Skeletal muscle tissue (tissue), 5 donors: ENCODE measurements at places on chromosomes 5 and 9. TPM values are rescaled to one million over a fixed set of nuclear protein-coding genes. Genes with fewer than 3 reads are reported as not detected.

Gene TAS2R1
- not detected for total RNA-seq

Gene LCNL1
- total RNA-seq = under 0.01 TPM

Gene CEP72
- total RNA-seq = 5.2 TPM

Gene CARTPT
- not detected for total RNA-seq

Gene PALM2AKAP2
- total RNA-seq = 24.0 TPM

Gene SLC6A19
- total RNA-seq = under 0.01 TPM

Gene PCDHA10
- total RNA-seq = under 0.01 TPM

Gene HTR1A
- not detected for total RNA-seq

Gene TXNDC8
- not detected for total RNA-seq

Gene IGFBPL1
- 1.0 TPM for total RNA-seq

Gene OR1Q1
- total RNA-seq = not detected

Gene ASPN
- total RNA-seq = 213 TPM

Gene SLCO4C1
- 1.0 TPM for total RNA-seq

Gene SGCD
- 73.6 TPM for total RNA-seq

Gene RHOBTB3
- total RNA-seq = 640 TPM

Gene EPB41L4B
- total RNA-seq = 6.8 TPM

Gene AGXT2
- total RNA-seq = not detected

Gene SVEP1
- 46.4 TPM for total RNA-seq

Gene TUSC1
- 9.9 TPM for total RNA-seq

Gene ADAMTS6
- total RNA-seq = 2.6 TPM

Gene GNA14
- total RNA-seq = 3.7 TPM

Gene ANKRD31
- under 0.01 TPM for total RNA-seq

Gene MSANTD3
- total RNA-seq = 15.7 TPM

Gene SMIM32
- total RNA-seq = under 0.01 TPM

Gene GOLGA1
- total RNA-seq = 11.0 TPM

Gene TAF1L
- not detected for total RNA-seq

Gene TNC
- 30.8 TPM for total RNA-seq

Gene LPAR1
- total RNA-seq = 45.9 TPM

Gene ARHGEF37
- total RNA-seq = 2.1 TPM

Gene PCDHGB2
- 2.1 TPM for total RNA-seq

Gene DND1
- not detected for total RNA-seq

Gene MXD3
- 5.7 TPM for total RNA-seq

Gene CDX1
- not detected for total RNA-seq

Gene LEAP2
- total RNA-seq = 2.1 TPM

Gene OR1J2
- not detected for total RNA-seq

Gene CD14
- 39.7 TPM for total RNA-seq

Gene MARCHF11
- 1.0 TPM for total RNA-seq

Gene COL15A1
- 178 TPM for total RNA-seq

Gene SLC36A1
- total RNA-seq = 8.9 TPM

Gene SPATA31C1
- not detected for total RNA-seq

Gene HEXB
- total RNA-seq = 42.3 TPM

Gene NMRK1
- total RNA-seq = 6.8 TPM

Gene SEPTIN8
- 28.7 TPM for total RNA-seq

Gene IL9
- not detected for total RNA-seq

Gene NFIB
- 95.0 TPM for total RNA-seq

Gene MARCOL
- not detected for total RNA-seq

Gene BICD2
- total RNA-seq = 29.2 TPM

Gene PCDHB13
- 1.6 TPM for total RNA-seq

Gene LHX2
- total RNA-seq = under 0.01 TPM

Gene COL27A1
- total RNA-seq = 8.9 TPM

Gene OR4F3
- not detected for total RNA-seq

Gene CDO1
- total RNA-seq = 24.0 TPM

Gene ENC1
- 35.5 TPM for total RNA-seq

Gene TAF11L10
- not detected for total RNA-seq

Gene SPATA31A3
- not detected for total RNA-seq
